ENCODE measurements at places on chromosomes 13 and 19.

DNA sequence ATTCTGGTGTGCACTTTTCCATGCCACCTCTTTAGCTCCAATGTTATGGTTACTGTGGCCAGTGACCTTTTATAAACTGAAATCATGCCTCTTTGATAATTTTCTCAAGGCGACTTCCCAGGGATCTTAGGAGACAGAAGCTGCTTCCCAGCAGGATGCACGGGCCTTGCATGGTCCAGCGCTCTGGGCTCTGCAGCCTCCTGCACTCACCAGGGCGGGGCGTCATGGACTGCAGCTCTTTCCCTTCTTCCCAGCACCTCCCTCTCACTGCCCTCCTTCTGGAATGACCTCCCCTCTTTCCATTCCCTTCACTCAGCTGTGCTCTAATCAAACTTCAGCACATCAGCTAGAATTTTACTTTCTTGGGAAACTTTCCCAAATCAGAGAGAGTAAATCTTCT lies 318.3 kb downstream of the IRS2 start:
- DNase-seq: no peak

GRCh38 chr19:50667177-50667758 lies 18.0 kb downstream of the C19orf81 start:
- DNase-seq: no peak

DNA sequence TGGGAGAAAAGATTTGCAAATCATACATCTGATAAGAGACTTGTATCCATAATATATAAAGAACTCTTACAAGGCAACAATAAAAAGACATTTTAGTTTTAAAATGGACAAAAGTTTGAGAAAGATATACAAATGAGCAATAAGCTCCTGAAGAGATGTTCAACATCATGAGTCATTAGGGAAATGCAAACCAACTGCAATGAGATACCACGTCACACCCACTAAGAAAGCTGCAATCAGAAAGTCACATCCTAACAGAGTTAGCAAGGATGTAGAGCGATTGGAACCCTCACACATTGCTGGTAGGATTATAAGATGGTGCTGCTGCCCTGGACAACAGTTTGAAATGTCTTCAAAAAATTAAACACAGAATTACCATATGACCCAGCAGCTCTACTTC lies 50.3 kb downstream of the GSX1 start:
- no peak for DNase-seq

GRCh38 chr13:108560093-108560492 lies 69.3 kb upstream of the MYO16 start:
- DNase-seq: no peak

- no peak for DNase-seq
Observed at GRCh38 chr13:48489666-48490065, 43.2 kb downstream of the RCBTB2 start.

- DNase-seq: no peak
Observed at GRCh38 chr19:29630655-29631054, 24.6 kb downstream of the POP4 start.

DNA sequence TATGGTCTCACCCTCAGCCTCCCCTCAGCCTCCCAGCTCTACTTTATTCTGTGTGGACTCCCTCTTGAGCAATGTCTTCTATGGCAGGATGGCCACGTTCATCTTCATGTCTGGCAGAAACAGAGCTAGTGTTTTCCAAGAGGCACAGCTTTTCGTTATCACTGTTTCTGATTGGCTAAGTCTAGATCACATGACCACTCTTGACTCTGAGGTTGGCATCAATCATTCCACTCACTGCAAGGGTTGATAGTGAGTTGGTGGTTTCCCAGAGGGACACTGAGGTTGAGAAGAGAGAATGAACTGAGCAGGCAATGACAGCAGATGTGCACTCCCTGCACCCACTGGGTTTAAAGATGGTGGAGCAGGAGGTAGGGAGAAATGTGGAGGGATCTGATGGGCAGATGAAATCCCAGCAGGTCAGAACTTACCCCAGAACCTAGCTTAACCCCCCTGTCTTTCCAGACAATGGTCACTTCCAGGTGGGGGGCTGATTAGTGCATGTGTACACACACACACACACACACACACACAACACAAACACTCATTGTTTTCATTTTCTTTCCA lies 26.3 kb upstream of the UQCRFS1 start:
- no peak for DNase-seq

- no peak for DNase-seq
Observed at GRCh38 chr13:112851107-112852038, 117.6 kb upstream of the MCF2L start.

DNA sequence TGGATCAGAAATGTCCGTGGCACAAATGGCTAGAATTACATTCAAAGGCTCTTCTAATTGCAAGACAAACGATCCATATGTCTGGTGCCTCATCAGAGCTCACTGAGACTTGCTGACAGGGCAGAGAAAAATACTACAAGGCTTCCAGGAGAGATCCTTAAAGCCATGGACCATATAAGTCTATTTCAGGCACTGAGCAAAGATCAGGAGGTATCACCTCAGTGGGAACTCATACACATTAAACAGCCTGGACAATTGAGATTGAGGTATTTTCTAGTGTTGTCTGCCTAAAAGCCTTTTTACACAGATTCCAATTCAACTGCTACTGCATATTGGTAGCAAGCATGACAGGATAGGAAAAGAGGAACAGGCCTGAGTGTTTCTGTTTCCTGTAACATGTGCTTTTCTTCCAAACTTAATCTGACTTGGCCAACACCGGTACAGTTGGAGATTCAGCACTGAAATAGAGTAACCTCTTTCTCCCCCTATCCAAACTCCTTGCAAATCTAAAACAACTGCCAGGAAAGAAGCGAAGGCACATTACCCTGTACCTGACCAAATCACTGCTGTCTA lies 65.9 kb downstream of the SERP2 start:
- peak; percentile 72 for DNase-seq

- DNase-seq: no peak
Observed at GRCh38 chr19:46365561-46365960, 18.7 kb downstream of the PPP5C start.

DNA sequence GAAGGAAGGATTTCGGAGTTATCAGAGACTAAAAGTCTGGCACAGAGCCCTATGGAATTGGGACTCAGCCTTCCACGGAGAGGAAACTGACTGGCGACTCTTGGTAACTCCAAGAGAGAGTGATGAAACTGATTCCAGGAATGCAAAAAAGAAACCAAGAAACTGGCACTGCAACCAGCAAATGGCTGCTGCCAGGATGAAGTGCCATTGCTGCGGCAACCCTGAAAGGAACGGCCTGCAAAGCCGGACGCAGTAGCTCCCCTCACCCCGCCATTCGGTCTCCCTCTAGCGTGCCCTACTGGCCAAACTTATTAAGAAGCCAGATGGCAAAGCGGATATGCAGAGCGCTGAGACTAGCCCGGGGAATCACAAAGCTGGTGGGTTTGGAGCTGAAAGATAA lies 236.0 kb downstream of the PCDH9 start:
- DNase-seq: no peak

- DNase-seq: no peak
Observed at GRCh38 chr13:21548577-21548976, 55.4 kb downstream of the MICU2 start.

DNA sequence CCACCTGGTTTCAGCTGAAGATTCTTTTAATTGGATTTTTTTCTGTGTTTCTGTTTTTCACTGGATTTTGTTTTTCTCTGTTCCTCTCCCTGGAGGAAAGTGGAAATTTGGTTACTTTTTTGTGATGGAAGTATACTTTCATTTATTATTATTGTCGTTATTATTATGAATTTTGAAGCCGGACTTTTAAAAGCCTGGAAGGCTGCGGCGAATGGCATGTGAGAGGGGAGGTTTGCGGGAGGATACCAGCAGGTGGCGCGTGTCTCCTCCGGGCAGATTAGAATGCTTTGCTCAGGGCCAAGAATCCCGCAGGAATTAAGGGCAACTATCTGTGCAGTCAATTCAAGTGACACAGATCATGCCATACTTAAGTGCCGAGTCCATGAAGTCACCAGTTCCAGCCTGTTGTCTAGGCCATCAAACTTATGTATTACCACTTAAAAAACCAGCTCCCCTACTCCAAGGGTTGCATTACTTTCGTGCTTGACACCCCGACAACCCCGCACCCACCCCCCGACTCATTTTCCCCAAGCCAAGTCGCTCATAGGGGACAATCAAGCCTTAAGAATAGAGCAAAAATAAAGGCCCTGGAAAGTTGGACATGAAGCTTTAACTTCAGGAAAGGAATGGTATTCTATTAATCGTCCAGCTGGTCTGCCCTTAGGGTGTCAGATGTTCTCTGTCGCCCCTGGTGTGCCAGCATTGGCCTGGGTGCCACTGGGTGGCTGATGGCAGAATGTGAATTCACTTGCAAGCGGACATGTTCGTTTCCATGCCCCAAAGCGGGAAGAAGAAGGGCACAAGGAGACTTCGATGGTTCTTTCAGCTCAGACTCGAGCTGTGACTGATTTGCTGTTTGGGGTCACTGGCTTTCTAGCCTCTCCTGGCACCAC lies 1.3 kb upstream of the LRCH1 start:
- peak; percentile 71 for DNase-seq

- no peak for DNase-seq
Observed at GRCh38 chr19:33441828-33442227, 68.3 kb downstream of the CEBPG start.

DNA sequence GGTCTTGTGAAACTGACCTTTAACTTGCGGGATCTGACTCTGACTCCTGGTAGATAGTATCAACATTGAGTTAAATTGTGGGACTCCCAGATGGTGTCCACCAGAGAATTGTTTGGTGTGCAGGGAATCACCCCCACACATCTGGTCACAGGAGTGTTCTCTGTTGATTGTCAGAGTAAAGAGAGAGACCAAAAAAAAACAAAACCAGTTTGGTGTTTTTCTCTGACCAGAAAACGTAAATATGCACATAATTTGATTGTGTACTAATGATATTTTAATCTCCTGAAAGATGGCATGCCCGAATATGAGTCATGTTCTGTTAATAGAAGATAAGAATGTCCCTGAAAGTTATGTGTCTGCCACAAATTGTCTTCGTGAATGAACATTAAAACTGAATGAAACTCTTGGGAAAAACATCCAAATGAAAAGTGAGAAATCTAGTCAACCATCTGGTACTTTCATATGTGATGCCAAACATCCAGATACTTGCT lies 118.5 kb upstream of the GPC6 start:
- DNase-seq: no peak

DNA sequence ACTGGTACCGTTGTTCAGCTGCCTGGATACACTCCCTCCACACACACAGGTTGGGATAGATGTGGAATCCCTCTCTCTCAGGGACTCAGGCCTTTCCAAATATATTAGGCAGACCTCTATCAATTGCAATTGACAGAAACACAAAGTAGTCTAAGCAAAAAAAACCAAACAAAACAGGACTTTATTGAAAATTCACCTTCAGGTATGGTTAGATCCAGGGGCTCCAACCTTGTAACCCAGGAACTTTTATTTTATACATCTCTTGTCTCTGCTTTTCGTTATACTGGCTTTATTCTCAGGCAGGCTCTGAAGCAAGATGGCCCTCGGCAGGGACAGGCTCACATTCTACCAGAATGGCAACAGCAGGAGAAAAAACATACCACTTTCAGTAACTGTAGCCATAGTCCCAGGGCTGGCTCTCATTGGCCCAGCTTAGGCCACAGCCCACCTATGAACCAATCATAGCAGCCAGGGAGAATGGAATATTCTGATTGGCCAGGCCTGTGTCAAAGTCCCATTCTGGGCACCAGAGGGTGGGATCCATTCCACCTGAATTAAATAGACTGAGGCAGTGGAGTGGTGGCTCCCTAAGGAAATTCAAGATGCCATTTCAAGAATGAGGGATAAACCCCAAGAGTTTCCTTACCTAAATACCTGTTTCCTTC lies 13.1 kb upstream of the CEACAM19 start:
- DNase-seq: no peak

- DNase-seq: no peak
Observed at GRCh38 chr13:39462906-39463305, 140.1 kb downstream of the LHFPL6 start.

DNA sequence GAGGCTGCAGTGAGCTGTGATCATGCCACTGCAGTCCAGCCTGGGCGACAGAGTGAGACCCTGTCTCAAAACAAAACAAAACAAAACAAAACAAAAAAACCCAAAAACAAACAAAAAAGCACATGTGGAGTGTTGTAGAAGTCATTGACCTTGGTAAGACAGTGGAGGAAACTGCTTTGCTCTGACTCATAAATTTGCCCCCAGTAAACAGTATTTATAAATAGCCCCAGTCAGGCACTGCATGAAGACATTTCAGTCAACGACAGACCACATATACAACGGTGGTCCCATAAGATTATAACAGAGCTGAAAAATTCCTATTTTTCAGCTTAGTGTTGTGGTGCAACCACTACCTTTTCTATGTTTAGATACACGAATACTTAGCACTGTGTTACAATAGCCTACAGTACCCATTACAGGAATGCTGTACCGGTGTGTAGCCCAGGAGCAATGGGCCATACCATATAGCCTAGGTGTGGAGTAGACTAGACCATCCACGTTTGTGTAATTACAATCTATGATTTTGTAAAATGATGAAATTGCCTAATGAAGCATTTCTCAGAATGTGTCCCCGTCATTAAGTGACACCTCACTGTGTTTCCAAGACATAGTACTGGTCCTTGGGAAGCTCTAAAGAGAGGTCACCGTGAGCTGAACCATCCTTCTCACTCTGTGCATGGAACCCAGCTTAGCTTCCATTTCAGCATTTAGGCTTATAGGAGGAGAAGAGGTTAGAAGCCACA lies 1.1 kb downstream of the ARL11 start:
- no peak for DNase-seq

Measured in AML-193 (cell line).